ENCODE measurements at places on chromosomes 1 and 21.

DNA sequence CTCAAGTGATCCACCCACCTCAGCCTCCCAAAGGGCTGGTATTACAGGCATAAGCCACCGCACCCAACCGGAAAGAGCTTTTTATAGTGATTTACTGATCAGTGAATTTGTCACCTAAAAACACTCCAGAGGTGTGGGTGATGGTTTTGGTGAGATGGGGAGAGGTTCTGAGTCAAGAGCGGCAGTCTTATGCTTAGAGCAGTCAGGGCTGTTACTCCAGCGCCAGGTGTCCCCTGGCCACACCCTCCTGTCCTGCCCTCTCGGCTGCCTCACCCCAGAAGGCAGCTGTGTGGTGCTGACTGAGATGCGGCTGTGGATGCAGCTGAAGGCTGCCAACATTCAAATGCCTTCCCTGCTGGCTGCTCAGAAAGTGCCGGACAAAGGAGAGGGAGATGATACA, 94.5 kb upstream of the LPGAT1 start:
- no peak for DNase-seq

GRCh38 chr21:15437883-15438282, 291.9 kb upstream of the USP25 start:
- no peak for DNase-seq

DNA sequence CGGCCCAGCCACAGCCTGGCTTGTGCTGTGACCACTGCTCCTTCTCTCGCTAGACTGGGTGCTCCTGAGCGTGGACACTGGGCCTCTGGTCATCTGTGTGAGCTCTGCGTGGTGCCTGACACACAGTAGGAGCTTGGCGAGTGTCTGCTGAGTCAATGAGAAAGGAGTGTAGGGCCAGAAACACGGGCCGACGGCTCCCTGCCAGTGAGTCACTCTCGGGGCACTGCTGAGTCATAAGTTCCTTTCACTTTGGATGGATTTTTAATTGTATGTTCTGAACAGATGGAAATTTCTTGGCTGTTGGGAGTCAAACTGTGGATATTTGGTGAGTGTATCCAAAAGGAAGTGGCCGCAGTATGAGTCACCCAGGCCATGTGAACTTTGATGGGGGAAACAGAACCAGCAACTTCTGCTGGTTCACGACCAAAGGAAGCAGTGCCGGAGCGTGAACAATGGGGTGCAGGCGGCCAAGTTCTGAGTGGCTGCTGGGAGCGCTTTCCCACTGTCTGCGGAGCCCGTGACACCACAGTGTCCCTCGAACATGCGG, 41.0 kb upstream of the COL18A1 start:
- no peak for DNase-seq

DNA sequence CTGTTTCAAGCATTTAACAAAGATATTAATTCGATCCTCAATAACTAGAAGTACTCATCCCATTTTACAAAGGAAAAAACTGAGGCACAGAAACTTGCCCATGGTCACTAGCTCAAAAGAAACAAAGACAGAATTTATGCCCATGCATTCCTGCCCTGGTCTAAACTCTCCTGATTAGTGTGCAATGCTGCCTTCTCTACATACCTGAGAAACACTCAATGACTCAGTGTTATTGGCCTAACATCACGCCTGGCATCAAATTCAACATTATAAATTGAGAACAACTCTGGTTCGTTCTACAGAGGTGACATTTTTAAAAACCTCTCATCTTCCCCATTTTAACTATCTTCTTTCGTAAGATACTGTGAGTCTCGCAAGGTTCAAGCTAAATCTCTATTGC, 5.2 kb downstream of the APP start:
- no peak for DNase-seq

- no peak for DNase-seq
Observed at GRCh38 chr1:202689082-202689481, 21.2 kb downstream of the SYT2 start.

DNA sequence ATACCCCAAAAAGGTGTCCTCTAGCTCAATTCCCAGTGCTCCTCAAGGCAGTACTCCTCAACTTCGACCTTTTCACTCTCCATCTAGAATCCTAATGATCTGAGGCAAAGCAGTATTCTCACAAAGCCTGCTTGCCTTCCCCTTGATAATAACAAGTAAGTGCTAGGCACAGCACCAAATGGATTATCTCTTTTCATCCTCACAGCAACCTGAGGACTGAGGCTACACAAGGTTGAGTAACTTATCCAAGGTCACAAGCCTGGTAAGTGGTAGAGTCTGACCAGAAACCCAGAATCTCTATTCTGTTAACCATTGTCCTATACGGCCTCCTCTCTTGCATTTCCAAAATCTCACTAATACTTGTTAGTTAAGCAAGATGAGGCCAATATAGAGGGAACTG, 5.1 kb downstream of the SYDE2 start:
- DNase-seq = no peak

GRCh38 chr1:200959411-200959921, 64.0 kb downstream of the KIF21B start:
- no peak for DNase-seq

DNA sequence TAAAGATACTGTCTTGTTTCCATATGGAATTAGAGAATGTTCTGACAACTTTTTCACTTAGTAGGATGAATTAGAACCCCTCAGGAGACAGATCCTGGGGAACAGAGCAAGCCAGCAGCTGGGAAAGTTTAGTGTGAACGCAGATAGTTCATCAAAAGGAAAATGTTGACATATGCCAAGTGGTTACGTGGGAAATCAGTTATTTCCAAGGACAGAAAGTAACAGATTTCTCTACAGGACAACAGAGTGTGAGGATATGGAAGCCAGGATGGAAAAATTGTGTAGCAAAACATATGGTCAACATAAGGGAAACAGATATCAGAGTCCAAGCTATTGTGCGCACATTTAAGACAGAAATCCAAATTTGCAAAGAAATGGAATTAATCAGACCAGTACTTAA, 419.5 kb downstream of the LRRIQ3 start:
- DNase-seq = no peak

DNA sequence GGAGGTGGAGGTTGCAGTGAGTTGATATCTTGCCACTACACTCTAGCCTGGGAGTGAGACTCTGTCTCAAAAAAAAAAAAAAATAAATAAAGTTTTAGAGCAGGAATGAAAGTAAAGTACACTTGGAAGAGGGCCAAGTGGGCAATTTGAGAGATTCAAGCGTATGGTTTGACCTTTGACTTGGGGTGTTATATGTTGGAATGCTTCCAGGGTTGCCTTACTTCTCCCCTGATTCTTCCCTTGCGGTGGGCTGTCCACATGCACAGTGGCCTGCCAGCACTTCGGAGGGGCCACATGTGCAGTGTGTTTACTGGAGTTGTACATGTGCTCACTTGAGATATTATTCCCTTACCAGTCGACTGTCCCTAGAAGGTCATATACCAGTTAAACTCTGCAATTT, 295.5 kb upstream of the PROX1 start:
- no peak for DNase-seq

DNA sequence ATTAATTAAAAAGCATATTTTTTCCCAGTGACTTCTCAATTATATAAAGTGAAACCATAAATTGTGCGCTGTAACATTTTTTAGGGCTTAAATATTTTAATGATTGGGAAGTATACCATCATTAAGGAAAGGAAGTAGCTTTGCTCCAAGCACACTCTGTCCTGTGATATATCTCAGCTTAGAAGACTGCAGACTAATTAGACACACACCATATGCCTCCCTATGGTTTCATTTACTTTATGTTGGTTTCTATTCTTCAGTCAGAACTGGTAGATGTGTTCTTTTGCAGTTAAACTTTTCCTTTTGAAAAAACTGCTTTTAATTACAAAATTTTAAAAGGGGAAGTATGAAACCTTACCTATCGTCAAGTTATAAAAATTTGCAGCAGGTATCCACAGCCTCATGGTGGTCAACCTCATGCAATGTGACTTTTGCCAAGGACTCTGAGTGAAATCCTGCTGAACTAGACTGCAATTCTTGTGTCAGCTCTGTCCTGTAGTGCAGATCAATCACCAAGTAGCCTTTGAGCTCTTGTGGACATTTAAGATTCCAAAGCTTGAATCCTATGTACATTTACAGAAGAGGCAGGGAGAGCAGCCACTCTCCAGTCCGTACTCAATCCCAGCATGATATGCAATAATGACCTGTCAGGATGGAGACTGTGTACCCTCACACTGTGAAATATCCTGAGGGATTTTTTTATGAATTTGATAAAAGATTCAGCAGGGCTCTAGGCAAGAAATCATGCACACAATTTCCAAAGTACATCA, 149.1 kb downstream of the AMY1C start:
- DNase-seq = no peak

DNA sequence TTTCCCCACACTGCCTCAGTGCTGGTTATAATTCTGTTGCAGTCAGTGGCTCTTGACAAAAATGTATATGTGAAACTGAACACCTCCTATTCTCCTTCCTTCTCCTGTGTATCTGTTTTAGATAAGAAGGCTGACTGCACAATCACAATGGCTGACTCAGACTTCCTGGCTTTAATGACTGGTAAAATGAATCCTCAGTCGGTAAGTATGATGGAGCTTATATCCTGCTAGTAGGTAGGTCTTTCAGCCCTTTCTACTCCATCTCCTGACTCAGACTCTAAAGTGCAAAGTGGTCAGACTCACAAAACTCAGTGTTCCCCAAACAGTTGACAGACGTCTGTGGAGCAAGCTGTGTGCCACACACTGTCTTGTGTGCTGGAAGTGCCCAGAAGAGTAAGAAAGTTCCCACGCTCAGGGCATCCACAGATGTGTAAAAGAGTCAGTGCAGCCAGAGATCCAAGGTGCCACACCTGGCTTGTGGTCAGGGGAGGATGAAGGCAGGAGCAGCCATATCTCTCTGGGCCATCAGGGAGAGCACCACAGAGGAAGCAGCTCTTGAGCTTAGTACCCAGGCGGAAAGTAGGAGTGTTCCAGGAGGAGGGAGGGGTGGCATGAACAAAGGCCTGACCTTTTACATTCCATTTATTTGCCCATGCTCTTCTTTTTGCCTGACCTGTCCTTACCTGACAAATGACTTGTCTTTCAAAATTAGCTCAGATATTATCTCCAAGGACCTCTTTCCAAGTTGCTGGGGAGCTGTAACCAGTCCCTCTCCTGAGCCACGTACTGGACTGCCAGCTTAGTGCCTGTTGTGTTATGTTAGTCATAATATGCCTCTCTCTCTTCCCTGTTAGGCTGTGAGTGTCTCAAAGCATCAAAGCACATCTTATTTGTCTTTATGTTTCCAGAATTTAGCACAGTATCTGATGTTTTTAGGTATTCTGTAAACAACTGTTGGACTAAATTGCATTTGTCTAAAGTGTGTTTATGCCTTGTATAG, 14.0 kb upstream of the PODN start:
- no peak for DNase-seq

GRCh38 chr1:24317081-24317480, 2.1 kb upstream of the GRHL3 start:
- DNase-seq = no peak

GRCh38 chr21:35414507-35415139, 365.5 kb upstream of the RUNX1 start:
- DNase-seq = no peak

- DNase-seq = no peak
Observed at GRCh38 chr1:212302745-212303383, 17.7 kb downstream of the PPP2R5A start.

- no peak for DNase-seq
Observed at GRCh38 chr1:201513498-201514243, 6.7 kb upstream of the CSRP1 start.

DNA sequence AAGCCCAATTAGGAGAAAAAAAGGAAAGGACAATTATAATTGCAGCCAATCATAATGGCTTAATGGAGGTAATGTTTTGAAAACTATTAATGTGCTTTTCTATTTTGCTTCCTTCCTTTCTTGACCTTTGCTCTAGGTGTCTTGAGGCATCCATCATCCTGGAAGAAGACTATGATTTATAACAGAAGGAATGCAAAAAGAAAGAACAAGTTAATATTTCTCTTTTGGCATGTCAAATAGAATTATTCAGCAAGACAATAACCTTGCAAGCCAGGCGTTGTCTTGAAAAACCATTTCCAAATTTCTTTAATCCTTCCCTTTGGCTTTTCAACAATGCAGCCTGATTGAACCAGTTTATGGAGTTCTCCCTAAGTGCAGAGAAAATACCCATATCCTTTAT, 107.7 kb upstream of the USP24 start:
- no peak for DNase-seq

DNA sequence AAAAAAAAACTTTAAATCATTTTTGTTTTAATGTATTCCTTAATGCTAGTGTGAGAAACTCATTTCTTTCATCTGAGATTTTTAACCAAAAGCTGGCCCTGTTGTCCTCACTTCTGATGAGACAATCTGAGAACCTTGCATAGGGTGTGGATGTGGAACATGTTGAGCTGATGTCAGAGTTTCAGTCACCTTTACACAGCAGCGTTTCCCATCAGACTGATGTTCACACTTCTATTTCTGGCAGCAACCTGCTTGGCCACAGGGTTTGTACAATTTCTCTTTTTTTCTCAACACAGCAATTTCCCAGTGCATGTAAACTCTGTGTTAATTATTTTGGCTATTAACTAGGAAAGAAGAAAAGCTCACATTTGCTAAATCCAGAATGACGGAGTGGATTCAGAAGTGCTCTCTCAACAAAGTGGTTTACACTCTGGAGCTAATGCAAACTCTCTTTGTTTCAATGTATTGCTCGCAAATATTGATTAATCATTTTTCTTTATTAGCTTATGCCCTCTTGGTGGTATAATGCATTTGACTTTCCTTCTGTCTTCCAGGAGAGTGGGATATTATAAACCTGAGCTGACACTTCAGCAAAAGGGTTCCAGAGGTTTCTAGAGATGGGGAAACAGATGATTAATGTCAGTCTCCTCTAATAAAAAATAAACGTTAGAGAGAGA, 70.5 kb upstream of the HSPA13 start:
- no peak for DNase-seq

DNA sequence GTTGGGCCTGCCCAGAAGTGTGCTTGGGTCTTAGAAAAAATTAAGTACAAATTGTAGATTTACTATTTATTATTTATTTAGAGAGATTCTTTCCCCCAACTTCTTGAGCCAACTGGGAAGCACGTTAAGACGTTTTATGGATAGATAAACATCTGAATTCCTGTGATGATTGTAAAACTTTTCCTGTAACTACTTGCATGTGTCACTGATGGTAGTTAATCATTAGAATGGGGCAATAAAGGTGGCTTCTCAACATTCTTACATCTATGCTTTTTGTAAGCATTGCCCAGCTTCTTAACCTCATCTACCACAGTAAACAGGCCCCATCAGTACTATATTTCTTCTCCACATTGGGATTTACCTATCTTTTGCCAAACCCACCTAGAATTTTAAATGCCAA, 559.8 kb downstream of the LMO4 start:
- DNase-seq = no peak

- DNase-seq = no peak
Observed at GRCh38 chr1:47849005-47849521, 148.1 kb downstream of the TRABD2B start.

GRCh38 chr1:43312212-43312623, 11.4 kb downstream of the TIE1 start:
- DNase-seq = no peak

All from activated CD8-positive, alpha-beta memory T cell treated with anti-CD3 and anti-CD28 coated beads for 1 hour (primary cell).